ENCODE measurements at places on chromosomes 1 and 21. TPM values are rescaled to one million over a fixed set of nuclear protein-coding genes. Genes with fewer than 3 reads are reported as not detected.

The SLC44A3 gene
- 1.7 TPM for total RNA-seq

The RUNX1 gene
- total RNA-seq = 12.1 TPM

The AIRE gene
- total RNA-seq = under 0.01 TPM

The KLHL12 gene
- 33.4 TPM for total RNA-seq

The SPRR1A gene
- total RNA-seq = not detected

The S100A14 gene
- total RNA-seq = 0.25 TPM

The GBP5 gene
- under 0.01 TPM for total RNA-seq

The PM20D1 gene
- total RNA-seq = not detected

The CACHD1 gene
- total RNA-seq = 3.7 TPM

The PRKAA2 gene
- 7.3 TPM for total RNA-seq

The HSD3B1 gene
- total RNA-seq = not detected

The DMRTA2 gene
- 0.13 TPM for total RNA-seq

The FLG2 gene
- not detected for total RNA-seq

The HES3 gene
- not detected for total RNA-seq

The TSPEAR gene
- not detected for total RNA-seq

The ADAMTS5 gene
- 7.1 TPM for total RNA-seq

The OR2L5 gene
- total RNA-seq = not detected

The SAMD13 gene
- 1.1 TPM for total RNA-seq

The PADI4 gene
- total RNA-seq = not detected

The MFAP2 gene
- total RNA-seq = 18.2 TPM

The TCHH gene
- not detected for total RNA-seq

The PRRX1 gene
- 229 TPM for total RNA-seq

The IKBKE gene
- total RNA-seq = 11.5 TPM

The PEX11B gene
- total RNA-seq = 31.4 TPM

The ALX3 gene
- total RNA-seq = not detected

The S100A8 gene
- total RNA-seq = not detected

The OR2T35 gene
- not detected for total RNA-seq

The LRRC38 gene
- total RNA-seq = 0.50 TPM
